ENCODE measurements at places on chromosomes 7 and 10.

DNA sequence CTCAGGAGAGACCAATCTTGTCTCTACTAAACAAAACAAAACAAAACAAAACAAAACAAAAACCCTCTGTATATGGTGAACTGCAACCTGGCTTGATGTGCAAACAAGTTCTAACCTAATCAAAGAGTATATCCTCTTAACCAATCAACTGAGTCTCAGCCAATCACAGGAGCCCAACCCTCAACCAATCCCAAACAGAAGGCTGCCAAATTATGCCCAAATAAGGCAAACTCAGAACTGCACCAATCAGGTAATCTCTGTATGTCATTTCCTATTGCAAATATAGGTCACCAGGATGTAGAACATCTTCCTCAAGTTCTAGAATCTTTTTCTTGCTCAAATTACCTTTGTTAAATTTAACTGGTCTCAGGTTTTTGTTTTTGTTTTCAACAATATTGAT, 5.2 kb downstream of the FAM133B start:
- DNase-seq: no peak

- DNase-seq: no peak
Observed at GRCh38 chr10:6823770-6824169, 243.7 kb upstream of the PRKCQ start.

DNA sequence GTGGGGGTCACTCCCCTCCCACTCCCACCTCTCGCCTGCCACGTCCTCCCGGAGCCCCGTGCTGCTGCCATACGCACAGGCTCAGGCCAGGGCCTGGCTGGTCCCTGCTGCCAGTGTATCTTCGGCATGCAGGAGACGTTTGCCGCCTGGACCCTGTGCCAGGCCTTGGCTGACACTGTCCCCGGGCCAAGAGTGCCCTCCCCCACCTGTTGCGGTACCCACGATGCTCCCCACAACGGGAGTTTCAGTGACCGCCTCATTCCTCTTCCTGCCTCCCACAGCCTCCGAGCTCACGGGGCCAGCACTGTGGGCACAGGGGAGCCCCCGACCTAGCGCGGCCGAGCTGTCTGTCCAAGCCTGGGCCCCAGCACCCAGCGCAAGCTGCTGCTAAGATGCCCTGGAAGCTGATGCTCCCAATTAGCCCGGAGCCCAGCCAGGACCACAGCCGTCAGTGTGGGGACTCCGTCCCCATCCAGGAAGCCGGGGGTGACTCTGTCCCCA, 7.4 kb downstream of the TTYH3 start:
- DNase-seq: no peak

DNA sequence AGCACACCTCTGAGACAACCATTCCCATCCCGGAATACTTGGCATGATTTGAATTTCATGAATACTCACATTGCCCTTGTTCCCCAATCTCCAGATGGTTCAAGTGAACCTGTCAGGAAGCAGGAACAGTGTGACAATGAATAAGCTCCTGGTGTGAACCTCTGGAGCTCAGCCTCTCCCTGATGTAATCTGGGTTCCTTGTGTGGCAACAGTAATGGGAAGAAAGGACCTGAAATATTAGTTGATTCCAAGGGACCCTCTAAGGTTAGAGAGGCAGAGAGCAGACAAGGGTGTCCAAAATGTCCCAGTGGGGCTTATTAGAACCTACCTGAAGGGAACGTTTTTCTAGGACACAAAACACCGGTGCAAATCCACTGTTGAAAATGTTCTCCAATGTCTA, 8.5 kb downstream of the OR2A7 start:
- no peak for DNase-seq

DNA sequence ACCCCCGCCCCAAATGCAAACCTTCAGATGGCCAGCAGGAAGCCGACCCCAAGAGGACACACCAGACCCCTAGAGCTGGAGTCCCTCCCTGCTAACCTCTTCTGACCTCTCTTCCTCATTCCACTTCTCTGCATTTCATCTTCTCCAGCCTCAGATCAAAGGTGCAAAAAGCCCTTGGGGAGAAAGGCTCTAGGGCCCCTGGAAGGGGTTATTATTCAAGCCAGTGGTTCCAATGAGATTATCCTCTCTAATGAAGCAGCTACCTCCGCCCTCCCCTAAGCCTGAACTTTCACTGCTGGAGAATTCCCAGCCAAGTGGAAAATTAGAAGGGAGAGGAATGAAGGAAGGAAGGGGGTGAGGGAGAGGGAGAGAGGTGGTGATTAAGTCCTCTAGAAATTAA, 343.9 kb downstream of the PLXNA4 start:
- no peak for DNase-seq

- DNase-seq: no peak
Observed at GRCh38 chr7:15886626-15887025, 200.1 kb upstream of the MEOX2 start.

DNA sequence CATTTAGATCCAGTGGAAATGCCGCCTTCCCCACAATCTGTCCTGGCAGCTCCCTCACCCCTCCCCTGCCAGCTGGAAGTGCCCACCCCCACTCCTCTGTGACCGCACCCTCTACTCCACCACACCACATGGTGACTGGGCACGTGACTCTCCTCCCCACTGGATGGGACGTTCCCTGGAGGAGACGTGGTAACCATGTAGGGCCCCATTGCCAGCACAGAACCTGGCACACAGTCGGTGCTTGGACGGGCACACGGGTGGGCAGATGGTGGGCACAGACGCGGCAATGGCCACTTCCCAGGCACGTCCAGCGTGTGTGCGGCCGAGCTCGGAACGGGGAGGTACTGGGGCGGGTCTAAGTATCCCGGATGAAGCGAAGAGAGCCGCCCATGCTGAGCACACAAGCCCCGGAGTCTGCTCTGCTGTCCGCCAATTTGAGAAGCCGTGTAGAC, 245.6 kb downstream of the MAD1L1 start:
- no peak for DNase-seq

- DNase-seq: no peak
Observed at GRCh38 chr10:25226775-25227682, 52.2 kb downstream of the GPR158 start.

GRCh38 chr7:120402801-120403200, 129.8 kb downstream of the KCND2 start:
- no peak for DNase-seq

DNA sequence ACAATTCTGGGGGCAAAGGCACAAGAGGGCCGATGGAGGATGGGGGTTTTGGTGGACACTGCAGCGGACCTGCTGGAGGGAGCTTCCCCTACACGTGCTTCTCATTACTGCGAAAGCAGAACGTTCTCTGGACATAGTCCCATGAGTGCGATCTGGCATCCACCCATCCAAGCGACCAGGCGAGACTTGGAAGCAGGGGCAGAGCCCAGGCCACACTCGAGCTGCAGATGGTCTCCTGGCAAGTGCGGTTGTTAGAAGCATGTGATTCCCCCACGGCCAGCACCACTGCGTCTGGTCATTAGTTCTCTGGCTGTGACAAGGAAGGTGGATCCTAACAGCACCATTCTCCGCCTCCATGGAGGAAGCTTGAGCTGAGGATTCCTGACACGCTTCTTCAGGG, 118.4 kb upstream of the TCERG1L start:
- DNase-seq: no peak

DNA sequence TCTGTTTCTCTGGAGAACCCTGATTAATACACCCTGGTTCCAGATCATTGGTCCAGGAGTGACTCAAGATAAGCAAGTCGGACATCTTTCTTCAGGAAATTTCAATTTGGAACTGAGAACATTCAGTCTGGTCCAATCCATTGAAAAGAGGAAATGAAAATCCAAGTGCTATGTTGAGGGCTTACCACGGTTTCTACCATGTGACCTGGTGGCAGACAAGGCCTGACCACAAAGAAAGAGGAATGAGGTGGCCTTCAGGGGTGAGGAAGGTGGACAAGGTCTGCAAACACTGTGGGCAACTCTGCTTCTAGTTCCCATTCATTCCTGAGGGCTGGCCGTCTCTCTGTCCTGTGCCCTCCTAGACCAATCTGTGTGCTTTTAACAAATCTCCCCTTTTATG, 149.2 kb upstream of the GHITM start:
- no peak for DNase-seq

DNA sequence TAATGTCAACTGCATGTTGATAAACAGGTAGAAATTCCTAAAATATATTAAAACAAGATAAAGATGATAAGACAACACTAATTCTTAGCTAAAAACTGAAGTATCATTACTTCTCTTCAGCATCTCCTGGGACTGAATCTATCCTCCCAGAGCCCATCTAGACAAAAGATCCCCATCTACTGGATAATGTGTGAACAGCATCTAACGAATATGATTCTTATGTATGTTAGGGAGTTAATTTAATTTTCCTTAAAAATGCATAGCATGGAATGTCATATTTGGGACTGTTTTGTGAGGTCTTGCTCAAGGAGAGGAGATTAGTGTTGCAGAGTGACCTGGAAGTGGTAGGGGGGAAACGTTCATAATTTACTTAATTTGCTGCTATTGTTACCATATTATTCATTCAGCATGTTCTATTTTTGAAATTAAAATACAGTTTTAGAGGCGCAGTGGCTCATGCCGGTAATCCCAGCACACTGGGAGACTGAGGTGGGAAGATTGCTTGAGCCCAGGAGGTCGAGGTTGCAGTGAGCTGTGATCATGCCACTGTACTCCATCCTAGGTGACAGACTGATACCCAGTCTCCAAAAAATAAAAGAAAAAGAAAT, 305.1 kb upstream of the CSTF2T start:
- no peak for DNase-seq

DNA sequence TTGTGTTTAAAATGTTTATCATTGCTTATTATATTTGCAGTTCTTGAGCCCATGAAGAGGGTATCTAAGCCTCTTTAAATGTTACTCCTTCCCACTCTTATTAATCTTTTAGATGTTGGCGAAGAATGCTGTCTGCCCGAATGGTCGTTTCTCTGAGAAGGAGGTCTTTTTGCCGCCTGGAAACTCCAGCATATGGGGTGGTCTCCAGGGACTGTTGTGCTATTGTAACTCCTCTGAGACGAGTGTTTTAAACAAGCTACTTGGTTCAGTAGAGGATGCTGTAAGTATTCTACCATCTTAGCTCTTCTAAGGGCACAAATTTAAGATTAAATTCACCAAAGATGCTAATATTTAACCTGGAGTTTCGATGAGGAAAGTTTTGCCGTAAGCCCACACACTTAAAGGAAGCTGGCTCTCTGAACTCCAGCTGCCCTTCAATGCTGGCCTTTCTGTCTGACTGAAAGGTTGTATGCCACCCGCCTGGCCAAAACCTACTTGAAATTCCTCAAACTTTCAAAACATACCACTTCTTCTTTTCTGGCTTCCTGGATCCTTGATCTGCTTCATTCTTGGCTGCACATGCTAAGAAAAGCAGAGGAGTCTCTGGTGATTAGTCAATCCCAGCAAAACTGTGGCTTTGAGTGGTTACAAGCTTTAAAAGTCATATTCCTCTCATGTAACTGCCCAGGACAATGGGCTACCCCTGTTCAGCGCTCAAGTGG, 74.7 kb downstream of the ABCA13 start:
- no peak for DNase-seq

DNA sequence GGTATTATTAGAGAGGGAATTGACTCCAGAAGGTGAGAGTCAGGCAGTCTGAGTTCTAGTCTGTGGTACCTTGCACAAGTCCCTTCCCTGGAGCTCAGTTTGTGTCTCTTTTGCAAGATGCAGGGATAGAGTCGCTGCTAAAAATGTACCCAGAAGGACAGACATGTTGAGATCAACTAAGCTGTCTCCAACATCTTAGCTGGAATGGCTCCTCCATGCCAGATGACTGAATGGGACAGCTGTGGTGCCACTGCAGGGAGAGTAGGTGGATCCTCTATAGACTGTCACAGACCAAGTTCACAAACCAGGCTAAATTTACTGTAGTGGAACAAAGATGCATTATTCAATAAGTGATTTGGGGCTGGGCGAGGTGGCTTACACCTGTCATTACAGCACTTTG, 120.1 kb downstream of the NEURL1 start:
- no peak for DNase-seq

DNA sequence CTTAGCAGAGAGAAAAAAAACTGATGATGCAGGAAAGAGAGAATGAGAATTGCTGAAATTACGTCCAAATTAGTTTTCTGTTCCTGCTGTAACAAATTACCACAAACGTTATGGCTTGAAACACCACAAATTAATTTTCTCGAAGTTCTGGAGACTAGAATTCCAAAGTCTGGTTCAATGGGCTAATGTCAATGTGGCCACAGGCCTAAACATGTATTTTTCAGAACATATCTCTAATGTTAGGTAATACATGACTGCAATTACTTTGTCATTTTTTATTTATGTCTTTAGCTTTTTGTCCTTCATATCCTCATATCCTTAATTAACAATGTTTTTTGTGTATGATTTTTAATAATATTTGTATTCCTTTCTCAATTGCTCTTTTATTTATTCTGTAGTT, 3.0 kb upstream of the AKR1C3 start:
- no peak for DNase-seq

GRCh38 chr7:105304040-105304895, 84.5 kb downstream of the SRPK2 start:
- no peak for DNase-seq

GRCh38 chr10:73287441-73287840, 35.0 kb upstream of the MRPS16 start:
- DNase-seq: no peak

- no peak for DNase-seq
Observed at GRCh38 chr7:128666200-128666599, 5.9 kb upstream of the GARIN1A start.

DNA sequence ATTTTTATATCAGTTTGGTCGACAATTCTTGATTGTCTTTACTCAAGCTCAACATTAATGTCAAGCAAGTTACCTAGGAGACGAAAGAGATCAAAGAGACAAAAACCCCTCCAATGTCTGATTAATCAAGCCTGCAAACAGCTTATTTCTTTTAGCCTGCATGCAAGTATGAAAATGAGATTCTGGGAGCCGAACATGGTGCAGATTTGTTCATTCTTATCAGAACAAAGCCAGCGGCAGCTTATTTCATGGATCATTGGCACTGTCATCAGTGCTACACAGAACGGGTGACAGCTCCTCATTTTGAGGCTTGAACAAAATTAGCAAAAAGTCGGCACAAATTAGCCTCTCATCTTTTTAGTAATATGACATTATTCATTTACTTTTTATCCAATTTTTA, 26.5 kb downstream of the FAM204A start:
- DNase-seq: no peak

Measured in stimulated activated CD4-positive, alpha-beta T cell treated with anti-CD3 and anti-CD28 coated beads, Interleukin-1b, Interleukin-23, amount 100 ng/mL, for 1 hour (primary cell).